CD4-positive, CD25-positive, alpha-beta regulatory T cell (primary cell): ENCODE measurements at places on chromosomes 11 and 22.

DNA sequence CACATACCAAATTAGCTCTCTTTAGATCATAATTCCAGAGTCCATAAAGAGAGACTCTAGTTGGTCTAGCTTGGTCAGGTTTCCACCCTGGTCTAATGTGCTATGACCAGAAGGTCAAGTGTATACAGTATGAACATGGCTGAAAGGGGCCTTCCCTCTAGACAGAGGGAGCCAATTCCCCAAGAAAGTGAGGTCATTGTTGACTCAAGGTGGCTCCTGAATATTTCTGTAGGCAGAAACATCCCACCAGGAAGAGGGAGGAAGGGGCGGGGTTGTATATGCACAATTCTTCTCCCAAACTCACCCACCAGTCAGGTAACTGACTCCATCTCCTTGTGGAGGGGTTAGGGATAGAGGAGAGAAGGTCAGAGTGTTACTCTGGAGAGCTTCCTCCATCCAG, 281.8 kb upstream of the PLET1 start:
- DNase-seq: no peak

DNA sequence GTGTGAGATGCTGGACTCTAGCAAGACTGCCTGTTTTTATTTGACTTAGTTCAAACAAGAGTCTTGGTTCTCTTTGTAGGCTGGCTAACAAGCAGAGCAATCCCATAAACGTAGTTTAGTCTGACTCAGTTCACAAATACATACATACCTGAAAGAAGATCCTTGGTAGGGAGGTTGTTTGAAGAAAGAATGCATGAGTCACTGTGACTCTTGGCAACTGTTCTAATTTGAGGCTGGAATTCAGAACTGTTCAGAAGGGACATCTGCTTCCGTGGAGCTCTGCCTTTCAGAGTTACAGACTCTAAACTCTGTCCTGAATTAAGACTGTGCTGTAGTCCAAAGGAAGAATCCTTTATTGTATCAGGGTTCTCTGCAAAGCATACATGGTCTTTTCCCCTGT, 32.2 kb downstream of the C2CD3 start:
- no peak for DNase-seq

GRCh38 chr11:67614730-67615714, 8.3 kb downstream of the NDUFV1 start:
- DNase-seq: peak; percentile 43

DNA sequence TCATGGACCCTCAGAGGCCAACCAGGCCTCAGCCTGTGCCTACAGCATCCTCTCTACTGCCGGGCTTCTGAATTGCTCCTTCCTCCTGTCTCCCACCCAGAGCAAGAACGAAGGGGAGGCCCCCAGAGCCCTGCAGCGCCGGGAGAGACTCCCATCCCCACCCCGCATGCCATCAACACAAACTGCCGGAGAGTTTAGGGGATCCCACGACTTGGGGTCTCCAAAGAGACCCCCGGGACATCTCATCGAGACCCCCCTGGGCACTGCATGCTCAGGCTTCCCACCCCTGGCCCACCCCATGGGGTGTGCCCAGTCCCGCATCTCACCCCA, 8.3 kb upstream of the CD81 start:
- no peak for DNase-seq

DNA sequence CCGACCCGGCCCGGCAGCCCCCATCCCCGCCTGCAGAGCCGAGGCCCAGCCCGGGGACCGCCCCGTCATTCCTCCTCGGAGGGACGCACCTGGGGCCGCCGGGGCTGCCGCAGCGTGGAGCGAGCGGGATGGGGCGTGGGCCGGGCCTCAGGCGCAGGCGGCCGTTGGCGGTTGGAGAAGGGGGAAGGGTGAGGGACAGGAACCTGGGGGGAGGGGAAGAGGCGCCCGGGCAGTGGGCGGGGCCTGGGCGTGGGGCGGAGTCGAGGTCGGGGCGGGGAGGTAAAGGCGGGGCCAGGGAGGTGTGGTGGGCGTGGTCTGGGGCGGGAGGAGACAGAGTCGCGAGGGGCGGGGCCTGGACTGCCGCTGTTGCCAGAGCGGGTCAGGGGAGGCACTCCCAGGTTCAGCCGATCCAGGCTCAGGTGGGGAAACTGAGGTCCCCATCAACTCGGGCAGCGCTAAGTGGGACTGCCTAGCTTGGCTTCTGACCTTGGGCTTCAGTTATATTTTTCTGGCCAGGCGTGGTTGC, at the start of gene TESMIN:
Gene TESMIN (minus strand): TSS at position 190 of the 526 bp plus-strand sequence. CDS start 860 bp downstream, outside the sequence.
- peak; percentile 88 for DNase-seq

GRCh38 chr11:32343325-32344008, 91.9 kb downstream of the WT1 start:
- peak; percentile 6 for DNase-seq

DNA sequence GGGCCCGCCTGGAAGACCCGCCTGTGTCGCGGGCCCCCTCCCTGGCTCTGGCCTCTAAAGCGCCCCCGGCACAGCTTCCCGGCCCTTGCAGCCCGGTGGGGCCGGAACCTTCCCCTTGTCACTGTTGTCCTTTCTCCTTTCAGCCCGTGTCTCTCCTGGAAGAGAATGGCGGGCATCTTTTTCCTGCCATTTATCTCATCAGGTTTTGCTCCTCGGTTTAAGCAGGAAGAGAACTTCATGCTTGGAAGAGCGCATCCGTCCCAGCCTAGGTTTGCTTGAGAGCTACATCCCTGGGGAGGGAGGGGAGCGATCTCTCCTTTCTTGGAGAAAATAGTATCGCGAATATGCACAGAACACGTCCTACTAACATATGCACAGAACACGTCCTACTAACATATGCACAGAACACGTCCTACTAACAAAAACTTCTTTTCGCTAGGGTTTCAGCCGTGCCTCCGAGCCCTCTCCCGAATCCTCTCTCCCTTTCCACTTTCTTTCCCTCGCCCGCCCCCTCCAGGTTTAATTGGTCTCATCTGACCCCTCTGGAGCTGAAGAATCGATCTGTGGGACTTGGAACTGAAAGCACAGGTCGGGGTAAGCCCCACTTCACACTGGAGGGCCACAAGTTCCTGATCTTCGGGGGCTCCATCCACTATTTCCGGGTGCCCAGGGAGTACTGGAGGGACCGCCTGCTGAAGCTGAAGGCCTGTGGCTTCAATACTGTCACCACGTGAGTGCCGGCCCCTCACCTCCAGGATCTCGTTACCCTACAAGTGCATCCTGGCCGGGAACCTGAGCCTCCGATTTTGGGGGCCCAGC, 1.2 kb downstream of the GLB1L3 start:
- no peak for DNase-seq

- no peak for DNase-seq
Measured at GRCh38 chr11:85746670-85747069, 60.7 kb upstream of the CCDC89 start.
